ENCODE measurements at places on chromosomes 3 and 15.

DNA sequence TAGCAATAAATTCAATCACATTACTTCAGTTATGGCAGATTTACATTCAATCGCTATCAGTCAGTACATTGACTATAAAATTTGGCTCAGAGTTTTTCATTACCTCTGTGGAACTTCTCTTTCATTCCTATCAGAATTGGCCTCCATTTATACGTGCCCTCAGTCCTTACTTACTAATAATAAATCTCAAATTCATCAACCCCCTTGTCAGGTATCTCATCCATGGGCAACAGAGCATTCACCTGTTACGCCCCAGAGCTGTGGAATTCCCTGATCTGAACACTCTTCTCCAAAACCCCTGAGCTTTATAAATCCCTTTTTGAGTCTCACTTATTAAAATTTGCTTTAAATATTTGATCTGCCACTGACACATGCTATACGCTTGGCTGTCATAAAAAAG, 492.9 kb downstream of the GBE1 start:
- DNase-seq, result no peak

GRCh38 chr15:70034596-70034995, 63.1 kb downstream of the TLE3 start:
- DNase-seq, result no peak

GRCh38 chr15:41022487-41023090, 69.3 kb downstream of the CHAC1 start:
- DNase-seq, result peak; percentile 50

DNA sequence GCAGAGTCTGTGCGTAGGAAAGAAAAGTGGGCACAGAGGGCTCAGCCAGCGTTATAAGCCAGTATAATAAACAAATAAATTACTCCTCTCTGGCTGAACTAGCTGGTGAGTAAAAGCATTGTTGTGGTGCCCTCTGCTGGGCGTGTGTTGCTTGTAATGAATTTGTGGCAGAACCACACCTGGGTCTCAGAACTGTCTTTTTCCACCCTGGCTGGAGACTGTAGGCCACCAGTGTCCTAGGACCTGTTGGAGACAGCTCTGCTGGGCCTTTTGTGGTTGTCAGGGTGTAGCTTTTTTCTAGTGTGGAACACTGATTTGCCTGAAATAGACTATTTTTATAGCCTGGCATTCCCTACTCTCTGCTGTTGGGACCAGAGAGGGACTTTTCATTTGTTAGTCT, 130.5 kb upstream of the EIF1B start:
- peak; percentile 30 for DNase-seq

- no peak for DNase-seq
Observed at GRCh38 chr15:40416056-40416455, 10.5 kb downstream of the IVD start.

GRCh38 chr3:177665122-177665808, 468.0 kb upstream of the TBL1XR1 start:
- DNase-seq, result no peak

DNA sequence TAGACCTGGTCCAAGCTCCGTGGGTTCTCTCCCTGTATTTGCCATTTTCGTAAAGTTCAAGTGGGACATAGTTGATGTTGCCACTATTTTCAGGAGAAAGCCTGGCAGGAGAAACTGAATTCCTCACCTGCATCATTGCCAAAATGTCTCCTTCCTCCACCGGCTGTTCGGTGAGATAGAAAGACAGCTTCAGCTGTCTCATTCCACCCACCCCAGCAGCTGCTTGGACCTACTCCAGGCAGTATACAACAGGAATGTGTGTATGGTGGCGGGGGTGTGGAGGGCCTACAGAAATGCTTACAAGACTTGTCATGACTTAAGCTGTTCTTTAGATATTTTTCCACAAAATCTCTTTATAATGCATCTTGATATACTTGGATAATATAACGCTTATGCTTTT, 132.7 kb upstream of the RAP2B start:
- DNase-seq, result no peak

DNA sequence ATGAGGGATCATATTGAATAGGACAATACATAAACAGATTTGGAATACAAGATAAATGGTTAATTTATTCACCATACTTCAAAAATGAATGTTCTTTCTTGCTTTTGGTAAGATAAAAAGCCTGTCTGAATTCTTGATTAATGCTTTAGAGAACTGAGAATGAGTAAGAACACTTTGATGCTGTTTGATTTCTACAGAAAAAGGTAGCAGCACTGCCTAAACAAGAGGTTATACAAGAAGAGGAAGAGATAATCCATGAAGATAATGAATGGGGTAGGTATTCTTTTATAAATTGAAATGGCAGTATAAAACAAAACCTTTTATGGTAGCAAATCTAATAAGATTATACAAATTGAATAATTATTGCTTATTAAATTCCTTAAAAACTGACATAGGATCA, 15.3 kb downstream of the UBA5 start:
- no peak for DNase-seq

DNA sequence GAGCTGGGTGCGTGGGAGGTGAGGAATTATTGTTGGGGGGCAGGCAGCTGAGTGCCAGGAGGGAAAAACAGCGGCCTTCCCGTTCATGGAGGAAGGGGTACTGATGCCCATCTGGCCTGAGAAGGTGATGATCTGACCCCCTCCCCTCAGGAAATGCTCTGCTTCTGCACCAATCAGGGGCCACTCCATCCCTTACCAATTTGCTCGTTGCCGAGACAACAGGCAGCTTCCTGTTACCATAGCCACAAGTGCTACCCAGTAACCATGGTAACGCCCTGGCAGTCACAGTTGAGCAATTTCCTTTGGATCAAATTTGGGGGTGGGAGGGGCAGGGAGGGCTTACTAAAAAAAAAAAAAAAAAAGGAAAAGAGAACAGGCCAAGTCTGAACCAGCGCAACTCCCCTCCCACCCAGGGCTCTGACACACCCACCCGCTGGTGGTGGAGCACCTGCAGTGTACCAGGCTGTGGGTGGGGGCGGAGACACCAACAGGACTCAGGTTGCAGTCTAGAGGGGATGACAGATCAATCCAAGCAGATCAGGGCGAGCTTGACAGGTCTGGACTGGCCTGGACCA, 13.7 kb downstream of the CELF6 start:
- DNase-seq, result peak; percentile 78

GRCh38 chr3:48696156-48696555, 10.4 kb upstream of the NCKIPSD start:
- no peak for DNase-seq

Data from CD4-positive, alpha-beta T cell treated with Interleukin-12 subunit alpha and Interleukin-12 subunit beta, for 1 hour (primary cell).